ENCODE measurements at places on chromosomes 11 and 22. TPM values are rescaled to one million over a fixed set of nuclear protein-coding genes. Genes with fewer than 3 reads are reported as not detected.

The APOA5 gene
- not detected for total RNA-seq

The PLA2G3 gene
- 0.31 TPM for total RNA-seq

The TMEM126B gene
- 72.0 TPM for total RNA-seq

The C11orf58 gene
- total RNA-seq, result 108 TPM

The OR52M1 gene
- total RNA-seq, result not detected

The FGF19 gene
- 0.16 TPM for total RNA-seq

The ACRV1 gene
- not detected for total RNA-seq

The USP2 gene
- 0.84 TPM for total RNA-seq

The CASP5 gene
- not detected for total RNA-seq

The OR6X1 gene
- total RNA-seq, result not detected

The PTPRCAP gene
- total RNA-seq, result 1.4 TPM

The RGL4 gene
- total RNA-seq, result not detected

The C11orf87 gene
- total RNA-seq, result under 0.01 TPM
